Activated gamma-delta T cell (primary cell): ENCODE measurements at places on chromosomes 16 and 17.

GRCh38 chr16:3183445-3184139, 4.4 kb upstream of the OR1F1 start:
- DNase-seq, result no peak

- DNase-seq, result no peak
These were observed 10.6 kb downstream of the CCDC102A start for GRCh38 chr16:57525761-57526160.

- DNase-seq, result no peak
These were observed 44.1 kb downstream of the TBX4 start for GRCh38 chr17:61496174-61496956.

DNA sequence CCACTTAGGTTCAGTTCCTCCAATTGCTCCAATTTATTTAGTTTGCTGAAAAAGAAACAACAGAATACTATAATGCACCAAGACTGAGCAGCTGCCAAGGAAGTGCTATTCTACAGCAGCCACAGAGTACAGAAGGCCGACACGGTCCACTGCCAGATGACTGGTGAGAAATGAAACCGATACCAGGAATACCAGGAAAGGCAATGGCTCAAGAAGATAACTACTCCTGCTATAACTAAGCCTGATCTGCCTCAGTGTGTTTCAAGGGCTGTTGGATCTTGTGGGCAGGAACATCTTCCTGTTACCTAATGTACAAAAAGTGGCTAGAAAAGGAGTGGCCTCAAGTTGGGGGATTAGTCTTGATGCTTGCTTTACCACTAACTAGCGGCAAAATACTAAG, 32.8 kb downstream of the MARVELD3 start:
- DNase-seq, result no peak

- peak; percentile 26 for DNase-seq
These were observed 2.1 kb downstream of the HES7 start for GRCh38 chr17:8121681-8122421.

GRCh38 chr17:7084088-7084487, 4.0 kb upstream of the CLEC10A start:
- DNase-seq, result no peak

DNA sequence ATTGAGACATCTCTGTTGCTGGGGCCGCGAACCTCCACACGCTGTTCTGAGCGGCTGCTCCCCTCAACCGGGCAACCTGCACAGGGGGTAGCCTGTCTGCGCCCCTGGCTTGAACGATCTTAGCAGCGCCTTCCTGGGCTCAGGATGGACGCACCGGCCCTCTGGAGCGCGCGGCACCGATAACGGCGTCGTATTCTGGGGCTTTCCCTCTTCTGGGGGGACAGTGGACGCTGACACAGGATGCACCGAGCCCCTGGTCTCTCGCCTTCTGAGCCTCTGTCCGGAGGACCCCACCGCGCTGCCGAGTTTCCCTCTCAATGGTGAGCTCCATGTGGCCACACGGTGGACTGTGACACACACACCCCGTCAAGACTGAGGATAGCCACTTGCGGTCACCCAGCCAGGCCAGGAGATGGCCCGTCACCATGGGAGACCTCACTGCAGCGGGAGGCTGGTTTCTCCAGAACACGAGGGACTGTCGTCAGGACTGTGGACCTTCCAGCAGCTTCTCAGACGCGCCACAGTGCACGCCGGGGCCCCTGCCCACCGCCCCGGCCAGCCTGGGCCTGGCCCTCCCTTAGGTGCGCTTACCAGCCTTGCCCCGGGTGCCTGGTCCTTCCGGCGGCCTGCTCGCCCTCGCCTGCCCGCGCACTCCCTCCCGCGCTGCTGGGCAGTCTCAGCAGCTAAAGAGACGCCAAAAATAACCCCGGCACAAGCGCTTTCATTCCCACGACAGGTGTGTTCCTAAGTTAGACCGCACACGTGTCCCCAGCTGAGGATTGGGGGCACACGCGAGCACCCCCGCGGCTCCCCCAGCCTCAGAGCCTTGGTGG, 30.0 kb upstream of the PABPN1L start:
- DNase-seq, result no peak

DNA sequence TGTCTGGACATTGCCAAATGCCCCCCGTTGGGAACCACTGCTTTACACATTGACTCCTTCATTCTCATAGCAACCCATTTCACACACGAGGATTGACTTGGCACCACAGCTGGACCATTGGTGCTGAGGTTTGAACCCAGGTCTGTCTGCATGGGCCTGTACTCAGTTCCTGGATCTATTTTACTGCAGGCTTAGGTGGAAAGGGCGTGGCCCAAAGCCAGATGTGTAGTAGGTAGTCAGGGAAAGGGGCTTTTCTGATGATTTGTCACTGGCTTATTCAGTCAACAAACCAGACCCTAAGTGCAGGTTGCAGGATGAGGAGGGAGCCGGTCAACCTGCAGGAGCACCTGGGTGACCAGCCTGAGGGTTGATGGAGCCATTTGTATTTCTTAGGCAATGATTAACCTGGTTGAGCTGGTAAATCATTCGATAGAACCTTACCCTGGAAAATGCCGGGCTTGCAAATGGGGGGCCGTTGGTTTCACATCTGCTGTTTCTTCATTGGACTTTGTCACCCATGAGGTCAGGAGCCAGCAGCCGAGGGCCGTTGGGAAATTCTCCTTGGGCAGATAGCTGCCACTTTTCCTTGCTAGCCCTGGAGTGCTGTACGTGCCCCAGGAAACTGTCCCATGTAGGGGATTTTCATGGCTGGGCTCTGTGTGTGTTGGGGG, 104.4 kb downstream of the CMIP start:
- DNase-seq, result no peak

DNA sequence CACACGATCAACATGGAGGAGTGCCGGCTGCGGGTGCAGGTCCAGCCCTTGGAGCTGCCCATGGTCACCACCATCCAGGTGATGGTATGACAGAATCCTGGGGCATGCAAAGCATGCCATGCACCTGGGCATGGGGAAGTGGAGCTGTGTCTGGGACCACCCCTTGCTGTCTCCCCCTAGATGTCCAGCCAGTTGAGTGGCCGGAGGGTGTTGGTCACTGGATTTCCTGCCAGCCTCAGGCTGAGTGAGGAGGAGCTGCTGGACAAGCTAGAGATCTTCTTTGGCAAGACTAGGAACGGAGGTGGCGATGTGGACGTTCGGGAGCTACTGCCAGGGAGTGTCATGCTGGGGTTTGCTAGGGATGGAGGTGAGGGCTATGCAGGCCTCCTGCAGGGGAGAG, 6.7 kb downstream of the IFI35 start:
- DNase-seq, result no peak

DNA sequence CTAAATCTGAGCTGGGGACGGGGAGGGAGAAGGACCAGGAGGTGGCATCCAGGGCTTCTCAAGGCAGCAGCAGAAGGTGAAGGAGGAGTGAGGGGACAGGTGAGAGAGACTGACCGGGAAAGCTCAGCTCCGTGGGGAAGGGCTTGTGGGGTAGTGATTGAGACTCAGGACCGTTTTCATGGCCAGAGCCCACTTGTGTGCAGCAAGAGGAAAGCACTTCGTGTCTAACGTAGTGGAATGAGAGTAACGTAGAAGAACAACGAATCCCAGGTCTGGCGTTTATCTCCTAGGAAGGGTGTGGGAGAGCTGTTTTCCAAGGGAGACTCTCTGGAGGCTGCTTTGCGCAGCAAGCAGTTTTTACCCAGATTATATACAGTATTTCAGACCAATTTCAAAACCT, 1.3 kb upstream of the CDH3 start:
- no peak for DNase-seq

DNA sequence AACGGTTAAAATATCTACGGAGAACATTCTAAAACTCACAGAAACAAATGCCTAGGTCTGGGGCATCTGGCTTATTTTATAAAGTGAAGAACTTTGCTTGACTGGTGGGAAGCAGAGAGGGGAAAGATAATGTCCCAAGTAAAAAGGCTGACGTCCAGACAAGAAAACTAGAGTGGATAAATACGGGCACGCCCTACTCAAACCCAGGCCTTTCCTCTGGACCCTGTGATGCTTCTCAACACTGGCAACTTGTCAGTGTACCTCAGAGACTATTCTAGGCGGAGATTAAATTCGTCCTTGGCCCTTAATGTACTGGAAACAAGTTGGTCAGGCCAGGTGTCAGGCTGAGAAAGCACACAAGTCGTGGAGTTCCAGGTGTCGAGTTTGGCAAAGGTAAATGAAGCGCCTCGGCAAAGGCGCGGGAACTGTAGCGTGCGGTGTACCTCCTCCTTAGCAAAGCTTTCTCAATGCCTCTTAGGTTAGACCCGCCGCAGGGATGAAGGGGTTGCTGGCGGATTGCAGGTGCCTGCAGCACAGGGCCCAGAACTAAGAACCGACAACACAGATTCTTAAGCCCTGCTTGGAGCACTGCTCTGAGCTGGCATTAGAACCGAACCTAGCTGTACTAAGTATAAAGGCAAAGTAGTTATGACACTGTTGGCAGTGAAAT, 668 bp upstream of the UNK start:
- DNase-seq, result no peak

DNA sequence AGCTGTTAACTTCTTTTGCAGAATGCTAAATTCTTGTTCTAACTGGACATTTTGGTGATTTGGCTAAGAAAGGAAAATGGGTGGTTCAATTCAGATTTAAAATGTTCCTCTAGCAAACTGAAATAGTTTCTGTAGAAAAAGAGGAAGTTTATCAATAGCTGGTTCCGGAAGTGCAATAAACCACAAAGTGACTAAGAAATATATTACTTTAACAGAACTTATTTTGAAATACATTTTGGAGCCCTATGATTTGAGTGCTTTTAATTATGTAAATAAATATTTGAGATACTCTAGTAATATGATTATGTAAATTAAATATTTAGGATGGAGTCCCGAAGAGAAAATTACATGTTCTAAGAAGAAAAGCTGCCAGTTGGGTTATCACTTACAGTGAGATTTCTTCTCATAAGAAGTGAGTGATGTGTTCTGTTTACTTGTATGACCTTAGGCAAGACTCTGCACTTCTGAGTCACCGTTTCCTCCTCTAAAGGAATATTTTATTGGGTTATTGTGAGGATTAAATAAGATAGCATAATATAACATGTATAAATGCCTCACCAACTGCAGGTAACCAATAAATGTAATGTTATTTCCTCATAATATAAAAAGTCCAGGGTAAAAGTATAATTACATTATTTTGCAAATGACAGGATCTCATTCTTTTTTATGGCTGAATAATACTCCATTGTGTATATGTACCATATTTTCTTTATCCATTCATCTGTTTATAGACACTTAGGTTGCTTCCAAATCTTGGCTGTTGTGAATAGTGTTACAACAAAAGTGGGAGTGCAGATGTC, at the start of gene EVI2B:
TSS of gene EVI2B (minus strand) at position 73 of the 800 bp plus-strand sequence. CDS start 8,445 bp downstream, outside the sequence.
- DNase-seq, result no peak

DNA sequence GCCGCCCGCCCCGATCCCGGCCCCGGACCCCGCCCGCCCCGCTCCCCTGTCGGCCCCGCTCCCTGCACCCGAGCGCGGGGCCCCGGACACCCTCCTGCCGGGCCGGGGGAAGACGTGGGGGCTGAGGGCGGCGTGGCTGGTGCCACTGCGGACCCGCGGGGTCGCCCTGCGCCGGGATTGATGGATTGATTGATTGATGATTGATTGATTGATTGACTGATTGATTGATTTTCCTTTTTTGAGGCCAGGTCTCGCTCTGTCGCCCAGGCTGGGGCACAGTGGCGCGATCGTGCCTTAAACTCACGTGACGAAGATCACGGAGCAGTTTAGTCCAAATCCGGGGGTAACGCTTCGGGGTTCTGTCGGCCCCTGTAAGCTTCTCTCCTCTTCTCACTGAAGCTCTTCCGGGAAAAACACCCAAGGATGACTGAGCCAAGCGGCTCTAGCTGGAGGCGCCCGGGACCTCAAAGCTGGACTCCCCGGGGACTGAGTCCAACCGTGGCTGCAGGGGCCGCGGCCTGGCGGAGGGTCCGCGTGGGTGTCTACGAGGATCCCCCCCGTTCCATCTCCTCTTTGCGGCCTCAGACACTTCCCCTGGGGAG, 40.2 kb upstream of the BHLHA9 start:
- DNase-seq, result no peak

DNA sequence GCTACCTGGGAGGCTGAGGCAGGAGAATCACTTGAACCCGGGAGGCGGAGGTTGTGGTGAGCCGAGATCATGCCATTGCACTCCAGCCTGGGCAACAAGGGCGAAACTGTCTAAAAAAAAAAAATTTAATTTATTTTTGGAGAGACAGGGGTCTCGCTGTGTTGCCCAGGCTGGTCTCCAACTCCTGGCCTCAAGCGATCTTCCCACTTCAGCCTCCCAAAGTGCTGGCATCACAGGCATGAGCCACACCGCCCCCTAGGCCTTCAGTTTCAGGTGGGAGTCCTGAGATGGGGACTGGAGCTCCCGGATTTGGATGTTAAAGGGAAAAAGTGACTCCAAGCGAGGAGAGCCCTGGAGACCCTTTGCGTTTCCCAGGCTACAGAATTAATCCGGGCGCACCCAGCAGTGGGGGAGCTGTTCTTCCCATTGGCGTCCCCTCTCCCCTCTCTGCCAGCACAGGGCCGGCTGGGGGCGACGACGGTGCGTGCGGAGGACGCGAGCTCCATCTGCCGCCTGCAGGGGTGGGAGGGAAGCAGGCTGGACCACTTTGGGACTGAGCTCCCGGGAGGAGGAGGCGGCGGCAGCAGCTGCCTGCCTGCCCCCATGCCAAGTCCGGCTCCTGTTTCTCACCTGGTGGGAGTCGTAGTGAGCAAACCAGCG, 49.3 kb upstream of the USP7 start:
- DNase-seq, result no peak

DNA sequence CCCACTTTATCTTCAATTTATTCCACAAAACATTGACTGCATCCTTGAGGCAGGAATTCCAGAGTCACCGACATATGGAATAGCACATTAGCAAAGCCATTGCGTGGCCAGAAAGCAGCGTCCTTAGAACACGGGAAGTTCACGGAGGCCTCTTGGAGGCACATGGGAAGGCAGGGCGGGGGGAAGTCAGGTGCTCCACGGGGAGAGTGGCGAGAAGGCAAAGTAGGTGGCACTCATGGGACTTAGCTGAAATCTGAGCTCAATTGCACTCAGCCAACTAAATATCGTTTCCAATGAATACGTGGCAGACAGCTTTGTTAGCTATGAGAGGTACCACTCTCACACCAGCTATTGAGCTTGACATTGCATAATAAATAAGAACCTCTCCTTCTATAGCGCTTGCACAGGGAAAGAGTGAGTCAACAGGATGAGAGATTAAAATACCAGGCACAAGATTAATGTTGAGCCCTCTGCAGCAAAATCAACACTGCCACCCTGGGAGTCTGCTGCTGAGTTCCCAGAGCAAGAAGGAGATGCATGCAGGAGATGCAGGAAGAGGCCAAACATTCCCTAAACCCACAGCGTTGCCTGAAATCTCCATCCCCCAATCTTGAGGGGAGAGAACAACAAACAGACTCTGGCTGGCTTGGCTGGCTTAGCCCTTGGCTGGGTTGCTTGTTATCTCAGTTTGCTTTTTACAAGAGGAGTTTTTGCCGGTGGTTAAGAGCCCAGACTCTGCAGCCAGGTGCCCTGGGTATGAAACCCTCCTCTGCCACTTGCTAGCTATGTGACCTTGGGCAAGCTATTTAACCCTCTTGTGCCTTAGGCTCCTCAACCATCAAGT, 28.8 kb downstream of the ABCC12 start:
- DNase-seq, result no peak
